ENCODE measurements at places on chromosomes 11 and 22. TPM values are rescaled to one million over a fixed set of nuclear protein-coding genes. Genes with fewer than 3 reads are reported as not detected.

Gene ZNF214
- not detected for total RNA-seq

DNA sequence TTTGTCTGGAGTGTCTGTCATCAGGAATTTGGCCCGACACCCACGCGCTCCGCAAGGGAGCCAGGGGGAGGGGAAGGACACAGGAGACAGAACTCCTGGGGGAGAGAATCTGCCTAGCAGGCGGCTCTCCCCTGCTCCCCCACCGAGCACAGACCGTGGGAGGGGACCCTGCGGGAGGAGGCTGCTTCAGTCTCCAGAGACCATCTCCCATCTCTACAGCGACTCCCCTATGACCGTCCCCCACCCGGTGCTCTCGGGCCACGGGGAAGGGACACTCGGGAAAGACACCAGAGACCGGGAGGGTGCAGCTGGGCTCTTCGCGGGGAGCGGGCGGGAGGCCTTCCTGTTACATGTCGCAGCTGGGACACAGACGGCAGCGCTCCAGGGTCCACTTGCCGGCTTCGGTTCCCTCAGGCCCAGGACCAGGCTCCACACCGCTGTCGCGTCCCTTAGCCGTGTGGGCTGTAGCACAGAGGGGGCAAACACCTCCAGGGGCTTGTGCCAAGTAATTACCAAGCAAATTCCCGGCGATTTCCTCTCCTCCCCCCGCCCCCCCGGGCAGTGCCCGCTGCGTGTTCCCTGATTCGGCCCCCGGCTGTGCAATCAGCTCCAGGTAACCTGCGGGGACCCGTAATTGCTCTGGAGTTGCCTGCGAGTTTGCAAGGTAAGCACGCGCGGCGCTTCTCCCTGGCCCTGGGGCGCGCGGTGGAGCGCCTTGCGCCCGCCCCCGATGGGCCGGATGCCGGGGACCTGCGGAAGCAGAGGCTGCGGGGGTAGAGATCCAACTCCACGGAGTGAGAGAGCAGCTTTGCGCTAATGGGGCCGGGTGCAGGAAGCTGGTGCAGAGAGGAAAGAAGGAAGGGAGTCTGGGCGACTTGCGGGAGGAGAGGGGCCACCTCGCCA is 155.1 kb upstream of the CADM1 start:
- no peak overlapping the region for H3K4me3 ChIP-seq
- H3K4me1 ChIP-seq: peaks cover 2% of the 10 kb centered on the region
- DNase-seq: no peak
- H3K27me3 ChIP-seq: peaks cover 39% of the 10 kb centered on the region
- no peaks in the 10 kb centered on the region for H3K36me3 ChIP-seq
- H3K27ac ChIP-seq: no peak overlapping the region

Gene ELFN2
- 0.06 TPM for total RNA-seq

GRCh38 chr11:15941206-15941770 is 415.1 kb downstream of the SOX6 start:
- no peak overlapping the region for H3K27ac ChIP-seq
- DNase-seq: peak; percentile 24
- no peaks in the 10 kb centered on the region for H3K36me3 ChIP-seq
- H3K4me3 ChIP-seq: no peak overlapping the region
- no peaks in the 10 kb centered on the region for H3K4me1 ChIP-seq

Gene OR4A16
- not detected for total RNA-seq

DNA sequence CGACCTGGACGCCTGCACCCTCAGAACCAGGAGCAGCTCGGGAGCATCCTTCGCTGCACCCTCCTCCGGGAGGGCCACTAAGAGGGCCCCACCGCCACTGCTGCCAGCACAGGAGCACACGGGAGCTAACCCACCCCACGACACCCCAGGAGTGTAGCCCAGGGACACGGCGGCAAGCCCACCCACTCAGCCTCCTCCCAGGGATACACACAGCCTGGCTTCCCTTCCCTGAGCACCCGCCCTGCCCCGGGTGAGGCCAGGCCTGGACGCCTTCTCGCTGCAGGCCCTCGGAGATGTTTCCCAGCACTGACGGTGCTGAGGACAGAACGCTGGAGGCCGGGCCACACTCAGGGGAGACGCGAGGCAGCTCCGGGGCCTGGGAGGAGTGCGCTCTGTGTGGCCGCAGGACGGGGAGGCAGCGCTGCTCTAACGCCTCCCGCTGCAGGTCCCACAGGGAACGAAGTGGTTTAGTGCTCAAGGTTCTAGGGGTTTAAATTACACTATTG is 190.4 kb downstream of the BRD1 start:
- no peak overlapping the region for H3K4me3 ChIP-seq
- H3K36me3 ChIP-seq: no peaks in the 10 kb centered on the region
- no peak overlapping the region for H3K27ac ChIP-seq
- H3K27me3 ChIP-seq: no peaks in the 10 kb centered on the region

DNA sequence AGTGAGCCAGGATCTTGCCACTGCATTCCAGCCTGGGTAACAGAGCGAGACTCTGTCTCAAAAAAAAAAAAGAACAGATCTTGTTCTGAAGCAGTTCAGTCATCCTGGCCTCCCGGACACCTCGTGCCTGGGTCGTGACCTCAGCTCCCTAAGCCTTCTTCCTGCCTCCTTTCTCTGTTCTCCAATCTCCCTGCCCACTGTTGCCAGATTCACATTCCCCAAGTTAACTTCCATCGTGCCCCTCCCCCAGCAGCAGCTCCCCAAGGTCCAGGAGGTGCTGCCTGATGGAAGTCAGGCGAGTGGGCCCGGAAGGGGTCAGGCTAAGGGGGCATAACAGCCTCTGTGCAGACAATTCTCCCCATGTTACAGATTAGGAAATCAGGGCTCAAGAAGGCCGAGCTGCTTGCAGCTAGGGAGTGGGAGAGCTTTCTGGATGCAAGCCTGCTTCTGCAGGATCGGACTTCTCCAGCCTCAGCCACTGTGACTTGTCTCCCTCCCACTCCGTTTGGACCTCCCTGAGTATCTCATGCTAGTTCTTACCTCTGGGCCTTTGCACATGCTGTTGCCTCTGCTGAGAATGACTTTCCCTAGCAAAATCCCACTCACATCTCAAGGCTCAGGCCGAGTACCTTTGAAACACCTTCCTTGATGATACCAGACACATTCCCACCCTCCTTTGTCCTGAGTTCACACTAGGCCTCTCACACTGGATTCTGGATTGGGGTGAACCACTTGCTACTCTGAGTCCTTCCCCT is 14.3 kb upstream of the TMEM184B start:
- H3K27ac ChIP-seq: no peak overlapping the region
- no peak for DNase-seq
- no peaks in the 10 kb centered on the region for H3K36me3 ChIP-seq
- H3K4me1 ChIP-seq: no peaks in the 10 kb centered on the region

DNA sequence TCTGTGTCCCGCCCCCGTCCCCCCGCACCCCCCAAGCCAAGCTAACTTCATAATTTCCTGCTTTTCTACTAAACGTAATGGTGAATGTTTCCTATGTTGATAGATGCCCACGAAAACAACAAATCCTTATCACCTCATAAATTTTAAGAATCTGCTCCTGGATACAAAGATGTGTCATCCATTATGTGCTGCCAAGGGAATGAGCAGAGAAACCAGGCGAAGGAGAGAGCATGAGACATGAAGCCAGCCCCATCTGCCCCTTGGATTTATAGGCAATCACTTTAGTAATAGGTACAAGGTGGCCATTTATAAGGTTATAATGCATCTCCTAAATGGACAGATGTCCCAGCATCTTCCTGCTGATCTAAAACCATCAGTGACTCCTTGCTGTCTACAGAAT is 30.3 kb downstream of the LAYN start:
- DNase-seq: no peak
- H3K4me1 ChIP-seq: peaks cover 6% of the 10 kb centered on the region
- no peaks in the 10 kb centered on the region for H3K36me3 ChIP-seq

Gene OR51B2
- total RNA-seq: not detected

Gene MS4A6A
- not detected for total RNA-seq

Gene TEX12
- total RNA-seq: 0.25 TPM

Gene CARNS1
- 3.7 TPM for total RNA-seq

GRCh38 chr22:27859336-27859735 is 57.8 kb upstream of the MN1 start:
- H3K27ac ChIP-seq: no peak overlapping the region
- H3K27me3 ChIP-seq: no peaks in the 10 kb centered on the region
- DNase-seq: no peak
- peaks cover 27% of the 10 kb centered on the region for H3K36me3 ChIP-seq

DNA sequence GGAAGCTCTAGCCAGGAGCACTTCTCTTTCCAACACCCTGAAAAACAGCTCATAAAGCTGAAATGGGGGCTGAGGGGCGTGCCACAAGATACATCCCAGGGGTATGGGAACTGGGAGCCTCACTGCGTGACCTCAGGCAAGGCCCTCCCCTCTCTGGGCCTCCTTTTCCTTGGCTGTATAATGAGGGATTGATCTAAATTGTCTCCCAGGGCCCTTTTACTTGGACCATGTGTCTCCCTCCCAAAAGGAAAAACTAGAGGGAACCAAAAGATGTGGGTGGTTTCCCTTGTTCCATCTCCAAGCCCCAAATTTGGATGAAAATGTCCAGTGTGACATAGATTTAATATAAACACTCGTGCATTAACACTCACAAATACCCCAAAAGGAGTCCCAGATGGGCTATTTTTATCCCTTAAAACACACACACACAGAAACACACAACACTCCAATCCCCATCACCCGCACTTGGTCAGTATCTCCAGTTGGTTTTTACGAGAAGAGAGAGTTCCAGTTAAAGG is 25.9 kb upstream of the SMTN start:
- no peaks in the 10 kb centered on the region for H3K27me3 ChIP-seq
- H3K36me3 ChIP-seq: no peaks in the 10 kb centered on the region
- no peak overlapping the region for H3K4me3 ChIP-seq
- no peaks in the 10 kb centered on the region for H3K4me1 ChIP-seq
- H3K27ac ChIP-seq: no peak overlapping the region

GRCh38 chr22:49257551-49257961 is 570.1 kb downstream of the BRD1 start:
- no peak overlapping the region for H3K4me3 ChIP-seq
- DNase-seq: no peak
- H3K27me3 ChIP-seq: peaks cover 8% of the 10 kb centered on the region

Gene BTBD18
- total RNA-seq: not detected

DNA sequence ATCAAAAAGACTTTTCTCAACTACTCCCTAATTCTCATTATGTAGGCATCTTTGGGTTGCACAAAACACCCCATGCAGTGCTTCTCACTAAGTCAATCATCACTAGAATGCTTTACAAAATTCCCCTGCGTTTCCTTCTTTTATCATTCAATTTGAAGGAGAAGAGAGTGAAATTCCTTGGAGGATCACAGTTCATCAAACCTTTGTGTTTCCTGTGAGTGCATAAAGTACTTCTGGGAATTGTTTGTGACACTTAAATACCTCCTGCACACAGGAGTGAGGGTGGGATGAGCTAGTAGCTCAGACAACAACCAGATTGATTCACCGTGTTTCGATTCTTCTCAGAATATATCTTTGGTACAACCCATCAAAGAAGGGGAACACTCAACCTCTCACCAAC is 3.7 kb upstream of the OR5AR1 start:
- no peaks in the 10 kb centered on the region for H3K36me3 ChIP-seq
- no peak for DNase-seq
- no peak overlapping the region for H3K4me3 ChIP-seq
- H3K4me1 ChIP-seq: no peaks in the 10 kb centered on the region
- no peaks in the 10 kb centered on the region for H3K27me3 ChIP-seq

- H3K4me1 ChIP-seq: peaks cover 83% of the 10 kb centered on the region
- H3K27me3 ChIP-seq: no peaks in the 10 kb centered on the region
- H3K4me3 ChIP-seq: no peak overlapping the region
- no peak for DNase-seq
- H3K36me3 ChIP-seq: no peaks in the 10 kb centered on the region
These were observed 109.2 kb downstream of the ZBTB16 start for GRCh38 chr11:114168691-114169090.

Gene PRODH
- total RNA-seq: not detected

Gene NAALAD2
- total RNA-seq: not detected

Gene PDE3B
- 46.5 TPM for total RNA-seq

DNA sequence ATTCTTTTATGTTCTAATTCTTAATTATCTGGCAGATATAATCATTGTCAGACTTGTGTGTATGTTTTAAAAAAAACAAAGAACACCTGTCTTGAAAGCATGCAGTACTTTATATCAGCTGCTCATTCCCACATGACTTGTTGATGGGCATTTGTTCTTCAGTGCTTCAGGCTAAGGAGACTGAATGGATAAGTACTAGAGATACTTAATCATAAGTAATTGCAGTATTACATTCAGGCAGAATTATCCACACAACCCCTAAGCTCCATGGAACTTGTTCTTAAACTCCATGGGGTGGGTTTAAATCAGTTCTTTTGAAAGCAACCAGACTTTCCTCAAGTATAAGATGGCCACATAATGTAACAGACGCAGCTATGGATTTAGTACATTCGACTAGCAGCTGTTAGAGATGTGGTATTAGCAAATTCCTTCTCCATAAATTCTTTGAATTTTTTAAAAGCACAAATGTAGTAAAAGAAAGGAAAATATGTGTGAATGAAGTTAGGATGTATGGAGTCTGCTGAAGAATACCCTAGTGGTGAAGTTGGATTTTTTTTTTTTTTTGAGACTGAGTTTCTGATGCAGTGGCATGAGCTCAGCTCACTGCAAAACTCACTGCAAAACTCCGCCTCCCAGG is 3.0 kb downstream of the JAM3 start:
- H3K4me1 ChIP-seq: peaks cover 14% of the 10 kb centered on the region
- H3K27ac ChIP-seq: no peak overlapping the region
- H3K27me3 ChIP-seq: peaks cover 16% of the 10 kb centered on the region
- H3K4me3 ChIP-seq: no peak overlapping the region

DNA sequence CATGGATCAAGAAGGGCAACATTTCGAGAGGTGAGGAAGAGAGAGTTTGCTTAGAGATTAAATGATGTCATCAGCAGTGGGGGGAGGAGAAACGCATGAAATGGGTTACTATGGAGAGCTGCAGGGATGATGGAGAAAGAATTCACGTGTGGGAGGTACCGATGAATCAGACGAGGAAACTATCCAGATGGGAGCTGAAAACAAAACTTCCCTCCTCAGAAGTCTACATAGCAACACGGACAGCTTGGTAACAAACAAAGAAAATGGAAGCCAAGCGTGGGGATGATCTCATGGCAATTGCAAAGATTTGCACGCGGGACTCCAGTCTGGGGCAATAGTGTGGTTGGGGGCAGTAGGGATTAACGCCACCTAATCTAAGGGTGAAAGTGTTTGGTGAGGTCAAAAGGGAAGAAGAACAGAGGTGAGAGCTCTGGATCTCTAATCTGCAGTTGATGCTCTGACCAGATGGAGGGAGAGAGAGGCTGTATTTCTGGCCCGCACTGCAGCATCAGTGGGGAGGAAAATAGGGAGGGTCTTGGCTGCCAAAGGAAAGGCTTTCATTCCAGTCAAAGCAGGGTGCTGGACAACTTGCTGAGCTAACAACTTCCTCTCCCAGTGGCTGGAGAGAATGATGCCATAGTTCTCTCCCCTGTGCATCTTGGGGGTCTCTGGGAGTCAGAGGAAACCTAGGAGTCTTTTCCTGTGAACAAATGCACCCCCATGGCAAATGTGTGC is 43.4 kb upstream of the CSNK2A3 start:
- no peaks in the 10 kb centered on the region for H3K36me3 ChIP-seq
- no peaks in the 10 kb centered on the region for H3K4me1 ChIP-seq
- H3K4me3 ChIP-seq: no peak overlapping the region
- H3K27ac ChIP-seq: no peak overlapping the region
- no peak for DNase-seq
- H3K27me3 ChIP-seq: peaks cover 7% of the 10 kb centered on the region
